ENCODE measurements at places on chromosomes 7 and 10.

DNA sequence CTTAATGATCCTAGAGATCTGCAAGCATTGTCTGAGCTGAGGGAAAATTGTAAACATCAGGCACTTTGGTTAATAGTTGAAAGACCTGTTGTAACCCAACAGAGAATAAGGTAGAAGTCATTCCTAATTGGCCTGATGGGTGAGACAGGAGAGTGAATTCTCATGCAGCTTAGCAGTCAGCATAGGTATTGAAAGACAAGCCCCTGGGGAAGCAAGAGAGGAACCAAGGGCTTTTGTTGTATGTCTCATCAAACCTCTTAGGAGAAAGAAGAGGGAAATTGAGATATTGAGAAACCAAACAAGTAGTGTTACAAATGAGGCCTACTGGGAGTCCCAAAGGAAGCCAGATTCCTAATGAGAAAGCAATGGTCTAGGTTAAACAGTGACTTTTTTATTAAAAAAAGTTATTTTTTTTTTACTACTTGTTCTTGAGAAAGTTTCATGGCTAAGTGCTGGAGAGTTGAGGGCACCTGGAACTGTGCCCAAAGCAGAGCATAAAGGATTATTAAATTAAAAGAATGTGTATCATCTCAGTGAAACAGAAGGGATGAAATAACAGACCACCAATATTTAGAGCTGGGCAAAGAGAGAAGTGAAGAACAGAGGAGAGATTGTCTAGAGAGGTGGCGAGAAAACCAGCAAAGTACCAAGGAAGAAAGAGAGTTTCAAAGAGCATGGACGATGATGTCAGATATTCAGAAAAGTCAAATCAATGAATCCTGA, 168.9 kb downstream of the CDK14 start:
- no peak for DNase-seq

GRCh38 chr10:71939304-71939703, 24.9 kb upstream of the CHST3 start:
- no peak for DNase-seq

- no peak for DNase-seq
These were observed 47.4 kb upstream of the CFAP46 start for GRCh38 chr10:132989476-132990415.

DNA sequence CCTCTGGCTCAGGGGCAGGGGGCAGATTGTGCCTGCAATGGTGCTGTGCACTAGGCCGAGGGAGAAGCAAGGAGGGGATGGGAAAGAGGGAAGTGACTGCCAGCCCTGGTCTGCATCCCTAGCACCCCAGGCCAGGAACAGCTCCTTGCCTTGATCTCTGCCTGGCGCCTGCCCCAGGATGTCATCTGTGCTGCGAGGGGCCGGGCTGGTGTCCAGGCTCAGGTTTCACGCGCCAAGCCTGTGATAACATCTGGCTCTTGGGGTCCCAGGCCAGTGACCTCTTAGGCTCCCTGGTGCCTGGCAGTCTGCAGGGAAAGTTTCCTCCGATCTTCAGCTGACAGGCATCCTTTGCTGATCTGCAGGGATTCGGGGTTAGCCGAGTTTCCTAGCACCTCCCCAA, 193.5 kb upstream of the GPR26 start:
- no peak for DNase-seq

- DNase-seq, result no peak
These were observed 71.5 kb downstream of the PRPF18 start for GRCh38 chr10:13658264-13658663.

- peak; percentile 39 for DNase-seq
These were observed 119.0 kb downstream of the LMBR1 start for GRCh38 chr7:156773966-156774365.

- DNase-seq, result peak; percentile 23
These were observed 265.0 kb upstream of the GLI3 start for GRCh38 chr7:42502022-42502421.

- DNase-seq, result no peak
These were observed 43.7 kb downstream of the GNA12 start for GRCh38 chr7:2800220-2800930.

DNA sequence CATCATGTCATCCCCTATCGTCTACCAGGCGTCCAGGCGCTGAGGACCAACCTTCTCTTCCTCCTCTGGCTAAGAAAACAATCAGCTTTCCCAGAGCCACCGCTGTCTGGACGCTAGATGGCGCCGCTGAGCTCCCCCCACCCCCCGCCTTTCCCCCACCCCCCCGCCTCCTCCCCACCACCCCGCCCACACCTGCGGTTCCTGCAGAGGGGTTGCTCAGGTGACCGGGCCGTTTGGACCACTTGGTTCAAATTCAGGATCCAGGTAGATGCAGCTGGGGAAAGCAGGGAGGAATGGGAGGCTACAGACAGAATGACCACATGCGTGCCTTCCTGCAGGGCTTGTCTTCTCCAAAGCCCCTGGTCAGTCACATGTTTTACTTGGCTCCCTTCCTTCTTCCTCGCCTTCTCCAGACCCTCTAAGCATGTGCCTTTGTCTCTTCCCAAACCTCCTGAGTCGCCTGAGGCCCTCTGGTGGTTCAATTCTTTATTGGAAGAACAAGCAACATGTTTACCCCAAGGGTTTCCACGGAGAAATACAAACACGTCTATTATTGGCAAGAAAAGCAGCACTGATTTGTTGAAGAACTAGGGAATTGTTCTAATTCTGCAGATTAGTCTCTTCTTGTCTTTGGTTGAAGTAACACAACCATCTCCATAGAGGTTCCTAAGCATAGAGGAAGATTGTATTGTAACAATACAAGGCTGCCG, 24.7 kb downstream of the AOC1 start:
- DNase-seq, result peak; percentile 53

DNA sequence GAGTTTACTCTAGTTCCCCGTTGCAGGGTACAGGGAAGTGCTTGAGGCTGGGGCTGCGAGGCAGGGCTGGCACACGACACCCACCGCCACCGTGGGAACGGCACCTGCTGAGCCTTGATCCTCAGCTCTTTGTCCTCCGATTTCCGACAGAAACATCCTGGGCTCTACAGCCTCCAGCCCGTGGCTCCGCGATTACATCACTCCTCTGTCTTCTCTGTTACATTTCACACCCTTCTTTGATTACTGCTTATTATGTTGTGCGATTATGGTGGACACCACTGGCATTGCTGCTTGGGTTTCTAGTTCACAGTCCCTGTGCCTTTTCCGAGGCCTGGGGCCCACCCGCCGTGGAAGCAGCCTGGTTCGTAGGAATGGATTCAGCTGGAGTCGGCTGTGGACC, 26.9 kb downstream of the FKBP6 start:
- DNase-seq, result no peak

DNA sequence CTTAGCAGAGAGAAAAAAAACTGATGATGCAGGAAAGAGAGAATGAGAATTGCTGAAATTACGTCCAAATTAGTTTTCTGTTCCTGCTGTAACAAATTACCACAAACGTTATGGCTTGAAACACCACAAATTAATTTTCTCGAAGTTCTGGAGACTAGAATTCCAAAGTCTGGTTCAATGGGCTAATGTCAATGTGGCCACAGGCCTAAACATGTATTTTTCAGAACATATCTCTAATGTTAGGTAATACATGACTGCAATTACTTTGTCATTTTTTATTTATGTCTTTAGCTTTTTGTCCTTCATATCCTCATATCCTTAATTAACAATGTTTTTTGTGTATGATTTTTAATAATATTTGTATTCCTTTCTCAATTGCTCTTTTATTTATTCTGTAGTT, 3.0 kb upstream of the AKR1C3 start:
- DNase-seq, result no peak

- no peak for DNase-seq
These were observed 38.3 kb downstream of the PRF1 start for GRCh38 chr10:70564113-70564725.

Measured in fibroblast of lung (primary cell).